ENCODE measurements at places on chromosomes 7 and 10. TPM values are rescaled to one million over a fixed set of nuclear protein-coding genes. Genes with fewer than 3 reads are reported as not detected.

The CLRN3 gene
- not detected for total RNA-seq

The CARD11 gene
- total RNA-seq, result 2.8 TPM

The GSAP gene
- 9.5 TPM for total RNA-seq

The SNX10 gene
- total RNA-seq, result 0.32 TPM

The CNNM2 gene
- total RNA-seq, result 7.1 TPM

The AEBP1 gene
- total RNA-seq, result 34.4 TPM

The TRIM50 gene
- total RNA-seq, result not detected

The SLC39A12 gene
- not detected for total RNA-seq

The MRLN gene
- not detected for total RNA-seq

The LBX1 gene
- not detected for total RNA-seq

The NEUROG3 gene
- not detected for total RNA-seq

The PAX2 gene
- total RNA-seq, result not detected

The AKR1C2 gene
- total RNA-seq, result 1.2 TPM

The WNT8B gene
- total RNA-seq, result not detected

The STEAP4 gene
- not detected for total RNA-seq

The FAM25C gene
- total RNA-seq, result not detected

The OR6V1 gene
- total RNA-seq, result not detected

The TMEM229A gene
- not detected for total RNA-seq

The ANXA7 gene
- total RNA-seq, result 103 TPM

The KCNH2 gene
- total RNA-seq, result 2.7 TPM

The PNLIPRP2 gene
- total RNA-seq, result not detected

The AKR1C4 gene
- total RNA-seq, result not detected

The EN2 gene
- under 0.01 TPM for total RNA-seq

The SLC13A4 gene
- total RNA-seq, result 0.05 TPM

The OR9A2 gene
- not detected for total RNA-seq

The ACSM6 gene
- total RNA-seq, result not detected

The AKR1D1 gene
- not detected for total RNA-seq

The HOXA1 gene
- 1.2 TPM for total RNA-seq

The CFAP46 gene
- 2.2 TPM for total RNA-seq

The TBC1D12 gene
- 12.4 TPM for total RNA-seq

The TIMM23 gene
- total RNA-seq, result 65.6 TPM

The NRAP gene
- not detected for total RNA-seq

The GPR26 gene
- not detected for total RNA-seq

The ACHE gene
- 0.30 TPM for total RNA-seq

The FANK1 gene
- 4.6 TPM for total RNA-seq

The PTPRN2 gene
- under 0.01 TPM for total RNA-seq

Data from smooth muscle cell of the umbilical artery (primary cell).